ENCODE measurements at places on chromosomes 5 and 9.

GRCh38 chr9:19409401-19410194 is 789 bp downstream of the ACER2 start:
- DNase-seq = no peak

DNA sequence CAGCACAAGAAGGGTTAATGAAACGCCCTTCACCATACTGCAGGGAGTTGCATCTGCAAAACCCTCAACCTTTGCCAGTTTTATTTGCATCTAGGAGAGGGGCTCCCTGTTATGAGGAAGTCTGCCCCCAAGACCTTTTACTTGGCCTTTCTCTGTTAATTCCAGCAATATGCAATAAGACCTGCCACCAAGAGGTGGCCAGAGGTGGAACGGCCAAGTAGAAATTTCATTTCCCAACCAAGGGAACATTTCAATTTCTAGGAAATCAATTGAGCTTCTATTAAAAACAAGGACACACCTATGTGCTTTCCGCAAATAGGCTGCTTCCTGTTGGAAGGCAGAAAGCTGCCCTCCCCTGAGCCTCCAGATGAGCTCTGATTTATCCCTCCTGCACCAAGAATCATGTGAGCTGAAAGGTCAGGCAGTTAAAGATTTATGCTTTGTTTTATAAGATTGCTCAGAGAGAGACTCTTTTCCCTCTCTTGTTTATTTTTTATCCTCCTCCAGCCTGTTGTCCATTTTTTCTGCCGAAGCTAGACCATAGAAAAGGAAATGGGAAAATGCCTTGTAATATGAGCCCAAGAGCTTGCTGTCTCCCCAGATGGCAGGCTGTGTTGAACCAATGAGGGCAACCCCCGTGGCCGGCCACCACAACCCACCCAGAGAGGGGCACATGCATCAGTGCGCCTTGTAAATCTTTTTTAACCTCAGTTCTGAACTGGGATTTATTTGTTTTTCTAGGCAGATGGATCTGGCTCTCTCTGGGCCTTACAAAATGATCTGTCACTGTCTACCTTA is 572.8 kb downstream of the TLE1 start:
- peak; percentile 11 for DNase-seq

- DNase-seq = no peak
Observed at GRCh38 chr5:138657360-138657759, 82.2 kb upstream of the HSPA9 start.

GRCh38 chr5:89129941-89130340 is 247.0 kb upstream of the MEF2C start:
- DNase-seq = no peak

GRCh38 chr5:155025895-155026294 is 12.3 kb downstream of the KIF4B start:
- no peak for DNase-seq

DNA sequence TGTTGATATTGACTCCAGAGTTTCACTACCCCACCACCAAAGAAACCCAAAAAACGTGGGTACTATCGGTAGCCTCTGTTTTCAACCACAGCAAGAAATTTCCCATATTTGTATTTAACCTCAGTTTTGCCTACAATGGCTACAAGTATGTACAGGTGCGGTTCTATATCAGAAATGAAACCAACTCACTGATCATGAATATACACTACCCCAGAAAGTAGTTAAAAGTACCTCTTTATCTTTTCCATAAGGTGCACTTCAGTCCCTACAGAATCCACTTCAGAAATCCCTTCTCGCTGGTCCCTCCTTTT is 140.6 kb upstream of the SLC12A2 start:
- DNase-seq = no peak
